Stimulated activated effector memory CD8-positive, alpha-beta T cell treated with anti-CD3 and anti-CD28 coated beads, Interleukin-12 subunit alpha, Interleukin-12 subunit beta, amount 100 ng/mL, for 72 hours (primary cell): ENCODE measurements at places on chromosomes 1 and 21.

GRCh38 chr1:183922197-183922596 lies 115.3 kb downstream of the COLGALT2 start:
- no peak for DNase-seq

DNA sequence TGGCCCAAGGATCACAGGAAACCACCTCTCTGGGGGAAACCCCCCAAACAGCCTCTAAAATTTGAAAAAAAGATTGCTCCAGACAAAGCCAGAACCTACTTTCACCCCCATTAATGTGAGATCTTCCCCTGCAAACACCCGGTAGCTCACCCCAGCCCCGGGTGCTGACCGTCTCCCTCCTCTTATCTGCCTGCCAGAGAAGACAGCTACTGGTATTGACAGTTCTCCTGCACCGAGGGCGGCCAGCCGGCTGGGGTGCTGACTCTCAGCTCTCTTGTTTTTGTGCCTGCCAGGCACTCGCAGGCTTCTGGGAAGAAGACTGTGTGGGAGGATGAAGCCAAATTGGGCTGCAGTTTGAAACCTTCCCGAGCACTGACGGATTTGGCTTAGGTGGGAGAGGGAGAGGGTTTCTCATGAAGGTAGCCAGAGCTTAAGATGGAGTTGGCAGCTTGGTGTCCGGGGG lies 48.2 kb downstream of the RASSF5 start:
- DNase-seq, result no peak

DNA sequence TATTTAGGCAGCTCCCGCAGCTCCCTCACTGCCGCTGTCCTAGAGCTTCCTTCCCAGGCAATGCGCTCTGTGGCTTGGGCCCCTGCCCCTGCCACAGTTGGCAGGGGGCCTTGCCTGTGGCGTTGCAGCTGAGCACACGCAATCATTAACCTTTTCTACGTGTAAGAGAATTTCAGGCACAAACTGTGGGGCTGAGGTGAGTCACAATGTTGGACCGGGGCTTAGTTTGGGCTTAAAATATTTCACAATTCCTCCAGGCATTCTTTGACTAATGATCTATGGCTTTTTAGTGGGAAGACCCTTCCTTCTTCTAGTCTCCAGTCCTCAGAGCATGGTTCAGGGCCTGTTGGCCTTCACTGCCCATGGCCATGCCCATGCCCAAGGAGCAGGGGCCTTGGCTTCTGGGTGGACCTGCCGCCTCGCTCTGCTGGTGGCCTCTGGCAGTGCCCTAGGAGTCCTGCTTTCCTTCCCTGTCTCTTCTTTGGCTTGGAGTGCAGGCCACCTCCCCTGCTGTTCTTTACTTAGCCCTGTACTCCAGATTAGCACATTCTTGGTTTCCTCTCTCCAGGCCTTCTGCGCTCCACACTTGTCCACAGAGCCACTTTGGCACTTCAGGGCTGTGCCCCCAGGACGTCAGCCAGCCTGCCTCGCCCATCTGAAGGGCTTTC lies 39.2 kb downstream of the MAPKAPK2 start:
- no peak for DNase-seq

- no peak for DNase-seq
Measured at GRCh38 chr1:10085076-10085475, 52.3 kb downstream of the UBE4B start.

DNA sequence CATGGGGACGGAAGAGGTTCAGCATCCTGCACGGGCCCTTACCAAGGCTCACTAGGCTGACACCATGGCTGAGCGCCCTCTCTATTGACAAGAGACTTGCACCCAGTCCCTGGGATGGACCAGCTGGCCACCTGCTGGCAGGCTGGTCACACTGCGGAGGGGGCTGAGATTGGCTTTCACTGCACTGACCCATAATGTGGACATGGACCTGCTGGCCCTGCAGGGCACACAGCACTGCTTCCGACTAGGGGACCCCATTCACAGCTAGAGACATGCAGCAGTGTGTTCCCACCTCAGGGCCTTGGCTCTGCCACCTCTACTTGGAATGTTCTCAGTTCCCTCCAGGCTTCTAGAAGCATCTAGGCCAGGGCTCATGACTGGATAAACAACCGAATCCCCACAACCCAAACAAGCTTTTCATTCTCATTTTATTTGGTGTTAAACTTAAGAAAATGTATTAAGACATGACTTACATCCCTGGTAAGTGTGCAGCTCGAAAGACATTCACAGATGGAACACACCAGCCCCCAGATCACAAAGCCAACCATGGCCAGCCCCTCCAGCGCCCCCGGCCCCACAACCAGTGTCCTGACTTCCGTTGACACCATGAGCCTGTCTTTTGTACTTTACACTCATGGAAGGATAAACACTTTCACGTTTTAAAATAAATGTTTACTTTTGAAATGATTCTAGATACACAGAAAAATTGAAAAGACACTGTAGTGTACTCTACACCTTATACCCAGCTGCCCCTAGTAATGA lies 9.3 kb upstream of the SRARP start:
- peak; percentile 71 for DNase-seq

- DNase-seq, result no peak
Measured at GRCh38 chr1:152622803-152623202, at the start of gene LCE3A. TSS of gene LCE3A (minus strand) at chr1:152623103. CDS start at chr1:152623103, 0 bp downstream.

DNA sequence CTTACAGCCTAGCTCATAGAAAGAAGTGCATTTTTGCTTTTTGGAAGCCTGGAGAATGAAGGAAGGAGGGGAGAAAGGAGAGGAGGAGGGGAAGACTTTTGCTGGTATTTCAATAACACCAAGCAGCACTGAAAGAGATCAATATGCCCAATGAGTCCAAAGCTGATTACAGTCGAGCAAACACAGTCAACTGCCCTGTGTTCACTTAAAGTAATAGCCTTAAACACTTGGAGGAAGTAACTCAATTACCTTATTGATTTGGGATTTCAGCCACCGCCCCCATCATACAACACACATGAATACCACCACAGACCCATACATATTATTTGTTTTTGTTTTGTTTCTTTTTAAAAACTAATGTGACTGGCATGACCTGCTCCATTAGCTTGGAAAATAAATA lies 23.3 kb upstream of the RXRG start:
- DNase-seq, result no peak

- peak; percentile 81 for DNase-seq
Measured at GRCh38 chr1:2526824-2527555, 594 bp upstream of the PANK4 start.

- DNase-seq, result no peak
Measured at GRCh38 chr1:82099170-82099569, 298.4 kb downstream of the ADGRL2 start.

DNA sequence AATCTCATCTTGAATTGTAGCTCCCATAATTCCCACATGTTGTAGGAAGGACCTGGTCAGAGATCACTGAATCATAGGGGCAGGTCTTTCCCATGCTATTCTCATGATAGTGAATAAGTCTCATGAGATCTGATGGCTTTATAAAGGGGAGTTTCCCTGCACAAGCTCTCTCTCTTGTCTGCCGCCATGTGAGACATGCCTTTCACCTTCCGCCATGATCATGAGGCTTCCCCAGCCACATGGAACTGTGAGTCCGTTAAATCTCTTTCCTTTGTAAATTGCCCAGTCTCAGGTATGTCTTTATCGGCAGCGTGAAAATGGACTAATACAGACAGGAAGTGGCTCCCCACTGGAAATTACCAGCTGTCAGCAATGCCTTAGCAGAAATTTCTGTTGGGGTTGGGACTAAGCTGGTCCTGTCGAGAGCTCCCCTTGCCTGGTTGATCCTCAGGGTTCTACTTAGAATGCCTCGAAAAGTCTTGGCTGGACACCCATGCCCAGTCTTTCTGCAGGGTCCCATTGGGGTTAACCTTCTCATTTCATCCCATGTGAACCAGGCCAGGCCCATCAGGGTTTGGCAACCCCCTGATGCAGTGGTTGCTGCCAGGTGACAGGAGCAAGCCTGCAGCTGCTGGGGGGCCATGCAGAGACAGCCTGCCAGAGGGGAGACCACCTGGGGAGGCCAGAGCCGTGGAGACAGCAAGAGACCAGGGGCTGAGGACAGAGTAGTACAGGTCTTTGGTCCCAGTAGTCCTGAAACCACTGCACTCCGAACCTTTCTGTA lies 2.8 kb upstream of the ABCG1 start:
- DNase-seq, result no peak

DNA sequence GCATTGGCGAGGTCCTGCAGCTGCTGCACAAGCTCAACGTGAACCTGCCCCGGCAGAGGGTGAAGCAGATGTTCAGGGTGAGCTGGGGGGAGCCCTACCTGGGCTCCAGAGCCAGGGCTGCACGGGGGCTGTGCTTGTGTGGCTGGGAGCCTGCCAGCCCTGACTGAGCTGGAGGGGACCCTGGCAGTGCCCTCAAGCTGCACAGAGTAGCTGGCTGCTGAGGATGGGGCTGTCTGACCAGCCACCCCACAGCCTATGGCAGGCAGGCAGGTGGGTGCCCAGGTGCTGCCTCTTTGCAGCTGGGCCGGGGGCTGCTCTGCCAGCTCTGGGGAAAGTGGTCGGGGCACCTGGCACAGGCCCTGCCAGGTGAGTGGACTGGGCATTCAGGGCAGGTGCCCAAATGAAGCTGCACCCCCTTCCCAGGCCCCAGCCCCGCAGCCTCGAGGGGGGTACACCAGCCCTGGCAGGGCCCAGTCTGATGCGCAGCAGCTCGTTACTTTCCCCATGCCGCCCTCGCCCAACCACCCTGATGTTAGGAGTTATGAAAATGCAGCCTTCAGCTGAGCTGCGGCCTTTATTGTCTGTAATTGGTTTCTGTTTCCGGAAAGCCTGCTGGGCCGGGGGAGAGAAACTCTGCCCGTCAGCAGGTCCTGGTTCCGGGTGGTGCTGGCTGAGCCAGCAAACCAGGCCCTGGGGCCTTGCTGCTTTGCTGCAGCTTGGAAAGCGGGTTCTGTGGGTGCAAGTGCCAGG lies 4.3 kb downstream of the PLCH2 start:
- no peak for DNase-seq

DNA sequence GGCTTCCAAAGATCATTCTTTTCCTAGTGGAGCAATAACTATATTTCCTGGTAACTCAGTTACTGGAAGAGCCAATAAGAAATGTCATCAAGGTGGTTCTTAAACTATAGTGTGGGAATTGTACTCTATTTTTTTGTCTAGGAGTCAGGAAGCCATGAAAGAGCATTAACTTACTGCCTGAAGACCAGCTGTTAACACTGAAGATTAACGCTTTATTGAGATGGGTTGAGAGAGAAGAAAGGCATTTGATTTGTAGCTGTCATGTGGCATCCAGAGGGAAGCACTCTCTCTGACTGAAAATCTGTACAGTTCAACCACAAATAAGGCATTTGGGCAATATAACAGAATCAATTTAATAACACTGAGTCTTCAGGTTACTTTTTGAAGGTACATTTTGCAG lies 76.0 kb downstream of the DNM3 start:
- DNase-seq, result no peak

DNA sequence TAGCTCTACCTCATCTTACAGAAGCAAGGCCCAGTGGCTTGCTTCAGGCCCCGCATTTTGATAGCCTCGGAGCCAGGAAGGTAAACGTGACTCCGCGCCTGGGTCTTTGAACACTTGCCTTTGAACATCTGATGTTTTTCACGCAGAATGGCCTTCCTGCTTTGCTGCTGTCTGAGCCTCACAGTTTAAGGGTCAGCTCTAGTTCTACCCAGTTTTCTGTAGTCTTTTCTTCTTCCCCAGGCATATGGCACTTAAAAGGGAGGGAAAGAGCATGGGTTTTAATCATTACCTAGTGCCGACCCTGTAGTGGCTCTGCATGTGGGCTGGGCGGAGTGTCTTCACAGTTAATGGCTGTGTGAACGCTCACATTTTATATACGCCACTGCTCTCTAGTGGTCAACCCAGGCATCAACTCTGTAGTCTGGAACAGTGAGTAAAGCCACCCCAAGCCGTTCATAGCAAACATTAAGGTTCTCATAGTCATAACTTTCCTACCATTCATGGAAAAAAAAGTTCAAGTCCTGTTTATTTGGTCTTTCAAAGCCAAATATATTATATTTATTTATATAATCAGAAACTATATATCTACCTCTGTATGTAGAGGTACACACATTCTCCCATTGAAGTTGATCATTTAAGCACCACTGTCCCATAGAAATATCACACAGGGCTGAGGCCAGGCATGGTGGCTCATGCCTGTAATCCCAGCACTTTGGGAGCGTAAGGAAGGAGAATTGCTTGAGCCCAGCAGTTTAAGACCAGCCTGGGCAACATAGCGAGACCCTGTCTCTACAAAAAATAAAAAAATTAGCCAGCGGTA lies 78.1 kb downstream of the IER5 start:
- peak; percentile 81 for DNase-seq

DNA sequence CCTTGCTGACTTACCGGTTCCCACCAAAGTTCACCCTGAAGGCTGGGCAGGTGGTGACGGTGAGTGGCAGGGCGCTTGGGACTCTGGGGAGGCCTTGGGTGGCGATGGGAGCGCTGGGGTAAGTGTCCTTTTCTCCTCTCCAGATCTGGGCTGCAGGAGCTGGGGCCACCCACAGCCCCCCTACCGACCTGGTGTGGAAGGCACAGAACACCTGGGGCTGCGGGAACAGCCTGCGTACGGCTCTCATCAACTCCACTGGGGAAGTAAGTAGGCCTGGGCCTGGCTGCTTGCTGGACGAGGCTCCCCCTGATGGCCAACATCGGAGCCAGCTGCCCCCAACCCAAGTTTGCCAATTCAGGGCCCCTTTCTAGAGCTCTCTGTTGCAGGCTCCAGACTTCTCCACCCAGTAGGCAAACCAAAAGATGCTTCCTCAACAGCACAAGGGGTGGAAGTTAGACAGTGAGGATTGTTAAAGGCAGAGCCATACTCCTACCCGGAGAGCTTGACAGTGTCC lies 16.4 kb upstream of the SEMA4A start:
- no peak for DNase-seq

GRCh38 chr21:30194701-30195299 lies 21.1 kb downstream of the CLDN8 start:
- DNase-seq, result no peak

DNA sequence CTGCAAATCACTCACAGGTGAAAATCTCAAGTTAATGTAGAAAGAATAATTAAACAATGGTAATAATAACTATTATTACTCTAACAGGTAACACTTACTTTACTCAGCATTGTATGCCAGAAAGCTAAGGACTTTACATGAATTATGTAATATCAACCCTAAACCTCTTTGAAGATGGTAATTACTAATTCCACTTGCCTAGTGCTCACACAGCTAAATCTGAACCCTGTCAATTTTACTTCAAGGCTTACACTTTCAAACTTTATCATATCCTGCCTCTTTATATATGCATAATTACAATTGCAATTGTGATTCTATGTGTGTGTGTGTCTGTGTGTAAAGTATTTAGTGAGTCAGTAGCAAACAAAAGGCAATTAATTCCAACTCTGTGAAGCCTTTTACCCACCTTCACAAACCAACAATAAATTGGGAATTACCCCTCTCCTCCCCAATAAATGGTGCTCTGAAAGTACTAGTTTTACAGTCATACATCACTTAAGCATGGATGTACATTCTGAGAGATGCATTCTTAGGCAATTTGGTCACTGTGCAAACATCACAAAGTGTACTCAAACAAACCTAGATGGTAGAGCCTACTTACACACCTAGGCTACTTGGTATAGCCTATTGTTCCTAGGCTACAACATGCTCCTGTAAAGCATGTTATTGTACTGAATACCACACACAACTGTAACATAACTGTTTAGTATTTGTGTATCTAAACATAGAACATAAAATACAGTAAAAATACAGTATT lies 5.9 kb downstream of the ZNF644 start:
- DNase-seq, result no peak
